SK-N-SH (cell line): ENCODE measurements at places on chromosomes 11 and 22.
A peak's percentile ranks its signal among the peaks of the same experiment; 100 is the strongest.

GRCh38 chr22:22246706-22247105 lies 2.1 kb downstream of the VPREB1 start:
- H3K27ac ChIP-seq, result no peak overlapping the region
- H3K36me3 ChIP-seq, result no peaks in the 10 kb centered on the region

DNA sequence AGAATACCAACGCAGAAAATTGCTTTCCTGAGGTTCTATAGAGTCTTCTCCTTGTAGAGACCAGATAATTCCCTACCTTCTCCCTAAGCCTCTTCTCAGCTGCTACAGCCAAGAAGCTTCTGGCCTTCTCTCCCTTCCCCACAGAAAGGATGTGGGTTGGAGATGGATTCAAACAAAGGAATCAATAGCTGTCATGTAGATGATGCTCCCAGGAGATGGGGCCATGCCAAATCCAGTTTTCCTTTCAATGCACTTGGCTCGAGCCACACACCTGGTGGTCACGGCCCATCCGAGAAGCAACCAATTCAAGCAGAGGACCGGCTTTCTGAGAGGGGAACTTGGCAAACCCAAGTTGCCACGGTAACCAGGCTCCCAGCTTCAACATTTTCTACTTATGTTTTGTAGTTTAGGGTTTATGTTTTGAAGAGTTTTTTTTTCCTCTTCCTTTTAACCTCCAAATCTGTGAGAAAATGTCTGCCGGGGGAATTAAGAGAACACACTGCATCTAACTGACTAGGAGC lies 31.3 kb upstream of the OPCML start:
- no peak overlapping the region for H3K4me3 ChIP-seq
- H3K27ac ChIP-seq, result no peak overlapping the region
- no peak for DNase-seq
- H3K4me1 ChIP-seq, result no peaks in the 10 kb centered on the region
- no peaks in the 10 kb centered on the region for H3K27me3 ChIP-seq
- no peaks in the 10 kb centered on the region for H3K36me3 ChIP-seq

GRCh38 chr11:62689421-62690183 lies at the start of gene LRRN4CL:
TSS of gene LRRN4CL (minus strand) at chr11:62689530. CDS start at chr11:62688508, 1,022 bp downstream.
- peak; percentile 27 for DNase-seq
- H3K36me3 ChIP-seq, result peaks cover 30% of the 10 kb centered on the region
- H3K4me1 ChIP-seq, result no peaks in the 10 kb centered on the region; the same call in 1 of the 2 replicates
- H3K27ac ChIP-seq, result no peak within 1 kb of the TSS
- no peaks in the 10 kb centered on the region for H3K27me3 ChIP-seq
- H3K4me3 ChIP-seq, result no peak within 1 kb of the TSS

- H3K27me3 ChIP-seq, result no peaks in the 10 kb centered on the region
- no peak overlapping the region for H3K27ac ChIP-seq
- no peak overlapping the region for H3K4me3 ChIP-seq
- H3K4me1 ChIP-seq, result no peaks in the 10 kb centered on the region
- DNase-seq, result no peak
Observed at GRCh38 chr22:22906907-22907550, 19.4 kb downstream of the IGLL5 start.
